ENCODE measurements at places on chromosomes 1 and 21. TPM values are rescaled to one million over a fixed set of nuclear protein-coding genes. Genes with fewer than 3 reads are reported as not detected.

The LUZP1 gene
- 21.6 TPM for total RNA-seq

The NMNAT2 gene
- not detected for total RNA-seq

The SFN gene
- 0.47 TPM for total RNA-seq

The PCP4L1 gene
- total RNA-seq = not detected

The SLX9 gene
- 80.8 TPM for total RNA-seq

The ANKRD65 gene
- not detected for total RNA-seq

The MARK1 gene
- not detected for total RNA-seq

The OR14K1 gene
- not detected for total RNA-seq

The WNT3A gene
- not detected for total RNA-seq

The MAP1LC3C gene
- total RNA-seq = not detected

The DYRK1A gene
- 64.9 TPM for total RNA-seq

The B3GALT2 gene
- 0.05 TPM for total RNA-seq

The NUAK2 gene
- 0.80 TPM for total RNA-seq

The NCMAP gene
- total RNA-seq = not detected

The EPHA2 gene
- total RNA-seq = not detected

The AMIGO1 gene
- total RNA-seq = 1.1 TPM

The DISP1 gene
- 2.0 TPM for total RNA-seq

The SAMD13 gene
- total RNA-seq = 0.21 TPM

The C8B gene
- not detected for total RNA-seq

The CDK11B gene
- total RNA-seq = 40.4 TPM

The WNT2B gene
- not detected for total RNA-seq

The SEMA6C gene
- 2.3 TPM for total RNA-seq

The CRYZL1 gene
- total RNA-seq = 26.3 TPM

The TMOD4 gene
- 1.3 TPM for total RNA-seq

The LRRC38 gene
- not detected for total RNA-seq

The DNAH14 gene
- 0.57 TPM for total RNA-seq

The ERG gene
- total RNA-seq = 0.14 TPM

The PTCH2 gene
- total RNA-seq = 1.0 TPM

The SERTAD4 gene
- total RNA-seq = not detected

The CNR2 gene
- 0.02 TPM for total RNA-seq

The LCE3E gene
- total RNA-seq = not detected

The TNFSF18 gene
- total RNA-seq = not detected

The PCSK9 gene
- total RNA-seq = not detected

The TTF2 gene
- 116 TPM for total RNA-seq

The ACTN2 gene
- 0.44 TPM for total RNA-seq

The GCSAML gene
- 0.14 TPM for total RNA-seq

The TEX38 gene
- total RNA-seq = not detected

The LCE1B gene
- total RNA-seq = not detected

The HAO2 gene
- not detected for total RNA-seq

The DISC1 gene
- 1.6 TPM for total RNA-seq

The FAM72C gene
- 16.9 TPM for total RNA-seq

The C1orf141 gene
- total RNA-seq = not detected

The IFFO2 gene
- total RNA-seq = 36.8 TPM

The LGALS8 gene
- total RNA-seq = 68.9 TPM

The FOXO6 gene
- total RNA-seq = not detected

The SPATA17 gene
- total RNA-seq = not detected

The ATP1A2 gene
- total RNA-seq = not detected

The MORN1 gene
- 9.0 TPM for total RNA-seq

The ADAMTS5 gene
- total RNA-seq = not detected

The GPR37L1 gene
- not detected for total RNA-seq

The CA14 gene
- total RNA-seq = not detected

The EGLN1 gene
- 21.4 TPM for total RNA-seq

The MPL gene
- not detected for total RNA-seq

The MIB2 gene
- 34.1 TPM for total RNA-seq

The HNRNPU gene
- total RNA-seq = 611 TPM

The RGL1 gene
- total RNA-seq = 1.7 TPM

The NBPF6 gene
- 0.40 TPM for total RNA-seq

The SYTL1 gene
- total RNA-seq = 29.7 TPM
